ENCODE measurements at places on chromosomes 7 and 10.

DNA sequence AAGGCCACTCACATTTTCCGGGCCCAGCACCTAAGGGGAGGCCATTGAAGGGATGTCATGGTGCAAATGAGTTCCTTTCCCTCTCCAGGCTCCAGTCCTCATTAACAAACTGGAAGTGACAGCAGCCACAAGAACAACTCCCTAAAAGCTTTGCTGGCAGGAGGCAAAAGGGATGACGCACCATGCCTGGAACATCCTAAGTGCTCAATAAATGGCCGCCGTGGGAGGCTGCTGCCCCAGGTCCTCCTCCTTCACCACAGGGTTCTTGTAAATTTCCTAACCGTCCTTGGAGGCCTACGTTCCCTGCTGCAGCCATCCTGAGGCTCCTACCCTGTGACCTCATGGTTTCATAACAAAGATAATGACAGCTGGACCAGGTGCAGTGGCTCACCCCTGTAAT lies 41.3 kb upstream of the CAMK1D start:
- DNase-seq = no peak

- DNase-seq = no peak
Measured at GRCh38 chr10:103839519-103839871, 15.9 kb downstream of the SH3PXD2A start.

GRCh38 chr7:110607050-110607857 lies 483.7 kb upstream of the LRRN3 start:
- DNase-seq = no peak

DNA sequence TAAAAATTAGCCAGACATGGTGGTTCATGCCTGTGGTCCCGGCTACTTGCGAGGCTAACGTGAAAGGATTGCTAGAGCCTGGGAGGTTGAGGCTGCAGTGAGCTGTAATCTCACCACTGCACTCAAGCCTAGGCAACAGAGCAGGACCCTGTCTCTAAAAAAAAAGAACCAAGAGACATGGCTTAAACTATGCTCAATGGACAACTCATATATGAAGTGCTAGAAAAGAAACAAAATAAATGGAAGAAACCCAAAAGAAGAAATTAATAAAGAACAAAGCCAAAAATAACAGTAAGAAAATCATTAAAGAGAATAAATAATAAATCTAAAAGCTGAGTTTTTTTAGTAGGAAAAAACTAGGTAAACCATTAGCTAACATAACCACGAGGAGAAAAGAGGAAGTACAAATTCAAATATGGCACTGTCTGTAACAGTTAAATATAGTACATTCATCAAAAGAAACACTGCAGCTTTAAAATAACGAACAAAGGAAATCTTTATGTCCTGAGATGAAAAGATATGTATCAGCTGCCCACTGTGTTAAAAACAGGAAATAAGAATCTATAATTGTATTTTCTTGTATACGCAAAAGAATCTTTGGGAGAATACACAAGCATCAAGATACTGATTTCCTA lies 48.7 kb downstream of the UPF2 start:
- DNase-seq = no peak

GRCh38 chr7:5287802-5288201 lies 5.1 kb downstream of the SLC29A4 start:
- DNase-seq = no peak

DNA sequence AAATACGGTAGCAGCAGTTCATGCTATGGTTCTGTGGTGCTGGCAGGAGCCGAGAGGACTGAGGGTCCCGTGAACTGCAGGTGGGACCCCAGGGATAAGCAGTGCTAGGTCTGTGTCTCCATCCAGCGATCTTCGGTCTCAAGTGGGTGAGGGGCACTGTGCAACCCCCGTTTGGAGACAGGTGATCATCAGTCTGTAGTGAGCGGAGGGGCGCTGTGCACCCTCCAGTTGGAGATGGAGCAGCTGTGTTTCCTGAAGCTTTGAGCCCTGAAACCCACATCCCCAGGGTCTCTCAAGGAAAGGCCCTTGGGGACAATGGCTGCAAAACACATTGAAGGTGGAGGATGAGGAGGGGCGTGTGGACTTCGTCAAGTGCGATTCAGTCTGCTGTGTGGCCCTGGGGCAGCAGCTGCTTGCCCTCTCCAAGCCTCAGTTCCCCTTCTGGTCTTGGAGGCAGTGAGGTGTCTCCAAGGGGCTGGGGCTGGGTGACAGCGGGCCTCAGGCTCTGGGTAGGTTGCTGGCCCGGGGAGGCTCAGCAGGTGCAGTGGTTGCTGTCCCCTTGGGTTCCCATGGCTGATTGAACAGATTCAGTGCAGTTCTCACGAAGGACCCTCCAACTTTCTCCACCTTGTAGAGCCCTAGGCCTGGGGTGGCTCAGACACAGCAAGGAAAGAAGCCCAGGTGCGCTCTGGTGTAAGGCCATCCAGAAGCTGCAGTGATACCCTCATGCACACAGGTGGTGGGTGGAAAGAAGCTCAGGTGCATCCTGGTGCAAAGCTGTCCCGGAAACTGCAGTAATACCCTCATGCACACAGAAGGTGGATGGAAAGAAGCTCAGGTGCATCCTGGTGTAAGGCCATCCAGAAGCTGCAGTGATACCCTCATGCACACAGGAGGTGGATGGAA lies 160.6 kb downstream of the ADARB2 start:
- no peak for DNase-seq

DNA sequence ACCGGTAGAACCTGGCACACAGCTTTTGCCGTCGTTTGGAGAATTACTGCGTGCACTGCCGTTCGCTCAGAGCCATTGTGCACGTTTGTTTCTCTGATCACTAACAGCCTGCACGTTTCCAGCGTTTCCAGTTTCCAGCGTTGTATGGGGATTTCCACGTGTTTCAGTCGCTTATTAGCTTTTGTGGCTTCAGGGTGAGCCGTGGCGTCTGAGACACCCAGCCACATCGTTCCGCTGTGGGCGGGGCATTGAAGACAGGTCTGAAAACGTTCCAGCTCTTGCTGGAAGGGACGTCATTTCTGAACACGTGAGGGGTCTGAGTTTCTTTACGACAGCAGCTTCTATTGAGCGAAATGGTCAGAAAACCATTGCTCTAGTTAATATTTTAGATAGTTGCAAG lies 164.8 kb downstream of the DNAJB6 start:
- no peak for DNase-seq

DNA sequence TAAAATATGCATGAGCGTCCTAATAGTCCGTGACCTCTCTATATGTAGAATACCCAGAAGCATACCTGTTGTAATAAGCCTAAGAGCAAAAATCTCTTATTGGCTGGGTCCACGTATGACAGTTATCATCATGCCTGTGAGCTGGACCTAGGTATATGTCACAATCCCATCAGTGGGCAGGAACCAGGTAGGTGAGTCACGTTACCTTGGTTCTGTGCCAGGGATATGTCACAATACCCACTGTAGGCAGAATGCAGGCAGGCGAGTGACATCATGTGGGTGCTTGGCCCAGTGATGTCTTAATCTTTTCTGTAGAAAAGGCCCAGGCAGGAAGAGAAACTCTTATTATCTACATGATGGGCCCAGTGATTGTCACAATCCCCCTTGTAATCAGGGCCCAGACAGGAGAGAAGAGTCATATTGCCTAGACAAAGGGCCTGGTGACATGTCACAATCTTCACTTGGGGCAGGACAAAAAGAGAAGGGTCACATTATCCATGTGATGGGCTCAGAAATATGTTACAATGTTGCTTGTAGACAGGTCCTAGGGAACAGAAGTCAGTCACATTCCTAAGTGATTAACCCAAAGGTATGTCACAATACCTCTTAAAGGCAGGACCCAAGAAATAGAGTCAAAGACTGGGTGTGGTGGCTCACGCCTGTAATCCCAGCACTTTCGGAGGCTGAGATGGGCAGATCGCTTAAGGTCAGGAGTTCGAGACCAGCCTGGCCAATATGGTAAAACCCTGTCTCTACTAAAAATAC lies 12.9 kb upstream of the ZNF736 start:
- no peak for DNase-seq

DNA sequence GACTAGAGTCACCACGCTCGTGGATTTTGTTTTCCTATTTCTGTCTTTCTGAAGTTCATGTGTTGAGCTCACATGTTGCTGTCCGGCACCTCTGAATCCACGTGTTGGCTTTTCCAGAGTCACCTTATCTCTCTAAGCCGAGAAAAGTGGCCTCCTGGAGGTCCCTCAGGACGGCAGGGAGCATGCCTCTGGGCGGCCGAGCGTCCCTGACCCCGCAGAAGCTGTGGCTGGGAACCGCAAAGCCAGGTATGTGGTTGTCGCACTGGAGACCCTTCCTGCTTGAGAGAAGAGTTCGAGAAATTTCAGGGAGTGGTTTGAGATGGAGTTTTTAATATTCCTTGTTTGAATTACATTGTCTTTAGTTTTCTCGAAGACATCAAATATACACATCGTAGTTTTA lies 12.6 kb downstream of the IQCE start:
- no peak for DNase-seq

DNA sequence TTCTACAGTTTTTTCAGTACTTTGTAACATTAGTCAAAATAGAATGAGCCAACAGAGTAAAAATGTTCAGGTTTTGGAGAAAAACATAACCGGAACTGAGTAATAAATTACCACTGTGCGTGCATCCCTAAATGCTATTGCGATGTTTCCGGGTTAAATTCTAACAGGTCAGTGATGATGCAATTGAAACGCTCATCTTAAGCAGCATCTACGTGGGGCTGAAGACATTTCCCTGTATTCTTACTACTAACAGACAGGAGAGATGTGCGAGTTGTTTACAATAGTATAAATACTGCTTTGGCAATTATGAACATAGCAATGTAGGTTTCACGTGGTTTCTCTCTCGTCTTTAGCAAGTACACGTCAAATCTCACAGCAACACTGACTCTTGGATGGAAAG lies 149.4 kb downstream of the USP6NL start:
- DNase-seq = no peak

- DNase-seq = no peak
Measured at GRCh38 chr10:48767373-48768143, 82.9 kb downstream of the WDFY4 start.
